ENCODE measurements at places on chromosomes 5 and 9. TPM values are rescaled to one million over a fixed set of nuclear protein-coding genes. Genes with fewer than 3 reads are reported as not detected.

The NEURL1B gene
- 46.1 TPM for total RNA-seq

The SERF1B gene
- total RNA-seq: 34.6 TPM

The ITGA2 gene
- total RNA-seq: 26.1 TPM

The PCDHGA11 gene
- 7.5 TPM for total RNA-seq

The FSTL4 gene
- total RNA-seq: 0.51 TPM

The REEP2 gene
- total RNA-seq: 4.1 TPM

The AGXT2 gene
- total RNA-seq: not detected

The CER1 gene
- not detected for total RNA-seq

The MAN1B1 gene
- total RNA-seq: 59.5 TPM

The PRR7 gene
- total RNA-seq: 0.72 TPM

The EDIL3 gene
- total RNA-seq: 11.3 TPM

DNA sequence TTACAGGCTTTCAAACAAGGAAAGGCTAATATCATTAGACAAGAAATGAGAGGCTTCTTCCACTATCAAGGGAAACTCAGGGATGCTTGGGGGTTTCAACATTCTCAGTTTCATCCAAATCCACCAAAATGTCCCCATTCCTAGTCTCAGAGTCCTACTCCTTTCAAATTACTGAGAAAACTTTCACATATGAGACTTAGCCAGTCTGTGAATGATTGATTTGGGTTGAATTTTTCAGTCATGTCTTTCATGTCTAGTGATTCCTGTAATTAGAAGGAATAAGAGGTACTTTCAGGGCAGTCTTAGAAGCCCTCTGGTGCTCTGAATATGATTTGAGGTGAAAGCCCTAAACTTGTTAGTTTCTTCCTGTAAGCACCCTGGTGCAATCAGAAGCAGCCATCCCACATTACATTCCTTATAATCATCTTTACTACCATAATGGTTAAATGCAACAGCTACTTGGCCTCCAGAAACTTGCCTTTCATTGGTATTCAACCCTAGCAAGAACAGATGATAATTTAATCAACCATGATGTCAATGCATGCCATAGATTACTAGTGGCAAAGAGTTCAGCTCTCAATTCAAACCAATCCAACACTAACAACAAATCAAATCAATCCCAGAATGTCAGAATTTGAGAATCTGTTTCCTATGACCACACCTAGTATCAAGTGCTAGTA is 50.7 kb upstream of the RIC1 start:
- no peak for DNase-seq

- DNase-seq: no peak
Observed at GRCh38 chr5:178359738-178360137, 127.1 kb upstream of the PHYKPL start.

DNA sequence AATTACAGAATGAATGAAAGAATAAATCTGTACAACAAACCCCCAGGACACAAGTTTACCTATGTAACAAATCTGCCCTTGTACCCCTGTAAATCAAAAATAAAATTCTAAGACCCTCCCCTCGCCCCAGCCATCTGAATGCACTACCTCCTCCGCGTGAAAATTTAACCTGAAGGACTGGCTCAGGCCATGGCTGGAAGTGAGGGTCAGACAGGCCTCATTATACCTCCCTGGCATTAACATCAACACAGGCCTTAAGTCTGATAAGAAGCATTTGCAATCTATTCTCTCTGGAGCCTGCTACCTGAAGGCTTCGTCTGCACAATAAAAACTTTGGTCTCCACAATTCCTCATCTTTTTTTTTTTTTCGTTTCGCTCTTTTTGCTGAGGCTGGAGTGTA is 48.7 kb upstream of the TTC39B start:
- DNase-seq: no peak

DNA sequence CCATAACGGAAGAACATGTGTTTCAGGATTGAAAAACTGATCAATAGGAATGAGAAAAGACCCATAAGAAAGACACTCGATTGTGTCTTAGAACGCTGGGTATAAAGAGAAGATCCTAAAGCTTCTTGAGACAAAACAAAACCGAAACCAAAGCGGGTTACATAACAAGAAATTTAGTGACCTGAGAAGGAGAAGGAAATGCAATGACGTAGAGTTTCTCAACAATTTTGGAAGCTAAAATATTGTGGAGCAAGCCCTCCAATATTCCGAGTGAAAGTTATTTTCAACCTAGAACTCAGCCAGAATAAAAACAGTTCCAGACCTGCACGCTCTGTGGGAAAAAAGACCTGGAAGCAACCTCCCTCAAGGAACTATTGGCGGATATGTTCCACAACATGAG is 81.9 kb upstream of the FREM1 start:
- no peak for DNase-seq

DNA sequence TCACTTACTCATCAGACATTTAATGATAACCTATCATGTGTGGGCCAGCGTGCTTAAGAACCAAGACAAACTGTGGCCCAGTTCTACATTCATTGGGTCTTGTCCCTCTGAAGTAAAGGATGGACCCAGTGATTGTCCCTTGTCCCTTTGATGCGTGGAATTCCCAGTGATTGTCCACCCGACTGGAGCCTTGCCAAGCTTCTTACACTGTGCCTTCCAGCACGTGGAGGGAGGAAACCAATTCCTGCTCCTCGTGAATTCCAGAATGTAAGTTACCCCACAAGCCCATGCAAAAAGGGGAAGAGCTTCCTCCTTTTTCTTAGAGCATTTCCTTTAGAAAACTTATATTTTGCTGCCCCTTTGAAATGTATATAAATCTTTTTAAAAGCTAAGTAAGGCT is 7.9 kb downstream of the CKMT2 start:
- DNase-seq: no peak

GRCh38 chr5:138937392-138938387 is 62.6 kb upstream of the LRRTM2 start:
- no peak for DNase-seq

- DNase-seq: peak; percentile 4
Observed at GRCh38 chr5:121325930-121326329, 525.8 kb upstream of the FTMT start.

DNA sequence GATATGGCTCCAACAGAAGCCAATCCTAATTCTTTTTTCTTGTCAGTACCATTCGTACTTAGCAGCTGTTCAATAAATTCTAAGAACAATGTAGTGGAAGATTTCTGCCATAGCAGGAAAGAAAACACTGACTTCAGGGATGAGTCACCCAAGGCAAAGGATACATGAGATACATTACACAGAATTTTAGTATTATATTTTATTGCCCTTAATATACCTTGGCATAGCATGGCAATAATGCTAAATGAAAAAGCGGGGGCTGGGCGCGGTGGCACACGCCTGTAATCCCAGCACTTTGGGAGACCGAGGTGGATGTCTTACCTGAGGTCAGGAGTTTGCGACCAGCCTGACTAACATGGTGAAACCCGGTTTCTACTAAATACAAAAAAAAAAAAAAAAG is 619.1 kb upstream of the DAB2 start:
- no peak for DNase-seq

DNA sequence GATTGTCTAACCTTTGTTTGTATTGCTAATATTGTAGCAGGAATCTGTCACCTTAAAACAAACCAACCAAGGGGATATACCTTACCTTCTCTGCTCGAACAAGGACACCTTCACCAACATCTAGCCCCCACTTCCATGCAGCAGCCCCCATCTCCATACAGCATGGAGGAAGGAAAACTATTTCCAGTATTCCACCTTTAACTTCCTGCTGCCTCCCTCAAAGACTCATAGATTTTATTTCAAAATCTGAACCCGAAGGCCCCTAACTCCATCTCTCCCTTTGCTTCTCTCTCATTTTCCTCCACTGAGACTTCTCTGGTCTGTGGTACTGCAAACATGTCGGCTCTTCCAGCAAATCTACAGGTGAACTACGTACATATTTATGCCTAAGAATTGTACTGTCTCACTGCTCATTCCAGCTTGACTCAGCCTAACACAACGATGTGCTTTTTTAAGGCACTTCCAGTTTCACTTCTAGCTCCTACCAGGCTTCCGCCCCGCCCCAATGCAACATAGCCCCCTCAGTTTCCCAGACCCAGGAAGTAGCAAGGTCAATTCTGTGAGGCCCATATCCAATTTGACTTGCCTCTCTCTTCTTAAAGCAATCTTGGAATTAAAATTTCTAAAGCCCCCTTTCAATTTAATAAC is 70.7 kb upstream of the RNF38 start:
- DNase-seq: peak; percentile 25

DNA sequence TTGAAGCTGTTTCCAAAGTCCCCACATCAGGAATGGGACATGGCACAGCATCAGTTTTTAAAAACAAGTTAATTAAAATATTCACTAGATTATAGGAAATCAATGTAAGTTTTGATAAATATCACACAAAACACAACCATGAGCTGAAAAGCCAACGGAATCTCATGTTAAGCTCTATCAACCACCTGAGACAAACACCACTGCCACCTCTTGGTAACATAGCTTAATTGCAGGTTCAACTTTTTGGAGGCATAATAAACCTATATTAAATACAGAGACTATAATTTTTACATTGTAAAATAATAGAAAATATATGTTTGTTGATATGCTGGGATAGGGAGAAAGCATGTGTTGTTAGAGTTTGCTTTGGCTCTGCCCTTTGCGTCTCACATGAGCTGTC is 126.1 kb downstream of the SV2C start:
- DNase-seq: no peak

DNA sequence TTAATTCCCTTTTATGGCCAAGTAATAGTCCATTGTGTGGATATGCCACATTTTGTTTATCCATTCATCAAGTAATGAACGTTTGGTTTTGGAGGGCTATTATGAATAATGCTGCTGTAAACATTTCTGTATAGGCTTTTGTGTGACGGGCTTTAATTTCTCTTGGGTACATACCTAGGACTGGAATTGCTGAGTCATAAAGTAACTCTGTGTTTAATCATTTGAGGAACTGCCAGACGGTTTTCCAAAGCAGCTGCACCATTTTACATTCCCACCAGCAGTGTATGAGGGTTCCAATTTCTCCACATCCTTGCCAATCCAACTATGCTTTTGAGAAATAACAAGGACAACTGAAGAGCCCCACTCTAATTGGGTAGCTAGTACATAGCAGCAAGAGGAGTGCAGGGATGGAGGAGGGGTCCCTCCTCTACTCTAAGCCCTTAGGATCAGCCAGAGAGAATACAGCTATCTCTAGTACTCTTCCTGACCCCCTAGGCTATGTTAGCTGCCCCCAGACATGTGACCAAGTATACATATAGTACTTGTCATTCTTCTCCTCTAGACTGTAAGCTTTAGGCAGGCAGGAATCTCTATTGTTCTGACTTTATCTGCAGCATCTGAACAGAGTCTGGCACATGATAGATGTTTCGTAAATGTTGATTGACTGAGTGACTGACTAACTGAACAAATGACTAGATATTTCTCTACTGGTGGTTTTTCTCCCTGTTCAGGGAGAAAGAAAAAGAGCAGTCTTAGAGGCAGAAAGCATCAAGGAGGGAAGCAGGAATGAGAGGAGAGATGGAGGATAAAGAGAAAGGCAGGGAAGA is 22.1 kb upstream of the MATR3 start:
- no peak for DNase-seq

- DNase-seq: peak; percentile 84
Observed at GRCh38 chr9:77433675-77434445, 214.3 kb downstream of the GNA14 start.

GRCh38 chr9:34899535-34900158 is 58.4 kb upstream of the PHF24 start:
- DNase-seq: peak; percentile 88

- peak; percentile 89 for DNase-seq
Observed at GRCh38 chr9:34430843-34431437, 27.4 kb downstream of the FAM219A start.

GRCh38 chr5:93247105-93247504 is 333.9 kb downstream of the NR2F1-AS1 start:
- DNase-seq: no peak

GRCh38 chr9:76357555-76357954 is 36.7 kb downstream of the RFK start:
- DNase-seq: no peak

DNA sequence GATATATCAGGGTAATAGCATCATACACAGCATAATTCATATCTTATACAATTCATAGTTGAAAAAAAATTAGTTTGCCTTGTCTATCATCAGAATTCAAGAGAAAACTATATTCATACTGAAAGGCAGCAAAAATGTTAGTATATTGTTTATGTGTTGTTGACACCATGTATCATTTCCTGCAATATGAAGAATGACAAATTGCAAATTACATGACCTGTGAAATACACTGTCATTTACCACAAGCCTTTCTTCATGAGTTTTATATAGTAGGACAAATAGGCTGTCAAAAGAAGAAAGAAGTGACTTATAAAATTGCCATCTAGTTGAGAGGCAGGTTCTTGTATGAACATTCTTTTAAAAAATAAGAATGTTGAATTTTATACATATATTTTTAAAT is 1136.3 kb upstream of the CDH9 start:
- no peak for DNase-seq

DNA sequence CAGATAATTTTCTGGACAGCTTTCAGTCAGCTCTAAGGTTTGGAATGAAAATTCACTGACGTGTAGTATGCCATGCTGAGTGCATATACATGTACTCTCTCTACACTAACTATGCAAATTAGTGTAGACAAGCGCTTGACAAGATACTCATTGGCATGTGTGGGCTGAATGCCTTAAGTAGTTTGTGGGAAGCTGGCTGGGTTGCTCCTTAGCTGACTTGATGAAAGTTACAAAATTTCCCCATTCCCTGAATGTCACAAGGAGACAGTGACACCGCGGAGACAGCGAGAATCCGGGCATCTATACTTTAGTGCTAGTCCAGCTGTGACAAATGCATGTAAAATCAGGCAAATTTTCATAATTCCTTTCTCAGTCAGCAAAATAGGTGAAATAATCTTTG is 51.6 kb upstream of the C5orf46 start:
- no peak for DNase-seq

DNA sequence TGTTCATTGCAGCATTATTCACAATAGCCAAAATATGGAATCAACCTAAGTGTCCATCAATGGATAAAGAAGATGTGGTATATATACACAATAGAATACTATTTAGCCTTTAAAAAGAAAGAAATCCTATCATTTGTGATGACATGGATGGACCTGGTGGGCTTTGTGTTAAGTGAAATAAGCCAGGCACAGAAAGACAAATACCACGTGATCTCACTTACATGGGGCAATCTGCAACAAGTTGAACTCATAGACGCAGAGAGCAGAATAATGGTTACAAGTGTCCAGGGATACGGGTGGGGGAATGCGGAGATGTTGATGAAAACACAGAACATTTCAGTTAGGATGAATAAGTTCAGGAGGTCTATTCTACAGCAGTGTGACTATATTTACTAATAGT is 66.4 kb upstream of the ALDH1B1 start:
- no peak for DNase-seq

DNA sequence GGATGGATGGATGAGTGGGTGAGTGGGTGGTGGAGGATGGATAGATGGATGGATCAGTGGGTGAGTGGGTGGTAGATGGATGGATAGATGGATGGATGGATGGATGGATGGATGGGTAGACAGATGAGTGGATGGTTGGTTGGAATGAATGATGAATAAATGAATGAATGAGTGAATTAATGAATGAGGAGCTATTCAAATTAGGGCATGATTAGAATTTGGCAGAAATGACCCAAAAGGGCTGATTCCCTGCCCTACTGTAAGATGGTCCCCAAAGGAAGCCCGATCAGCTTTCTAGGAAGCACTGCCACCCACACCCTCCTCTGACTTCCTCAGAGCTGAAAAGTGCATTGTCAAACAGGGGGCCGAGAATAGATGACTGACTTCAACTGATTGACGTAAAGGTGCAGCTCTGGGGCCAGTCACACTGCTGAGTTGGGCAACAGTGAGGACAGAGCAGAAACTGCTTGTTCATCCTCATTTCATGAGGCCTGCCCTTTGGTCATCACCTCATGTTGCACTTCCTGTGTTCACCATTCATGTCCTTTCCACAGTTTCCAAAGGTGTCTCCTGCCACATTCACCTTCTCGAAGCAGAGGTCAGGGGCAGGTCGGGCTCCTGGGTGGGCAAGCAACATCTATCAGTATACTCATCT is 34.3 kb downstream of the NIPAL4 start:
- no peak for DNase-seq
